ENCODE measurements at places on chromosomes 5 and 9. TPM values are rescaled to one million over a fixed set of nuclear protein-coding genes. Genes with fewer than 3 reads are reported as not detected.

Gene TRIM7
- total RNA-seq, result 41.8 TPM

Gene MYO10
- total RNA-seq, result 78.7 TPM

Gene RETREG1
- 2.3 TPM for total RNA-seq

Gene IFNK
- total RNA-seq, result not detected

Gene CCL19
- total RNA-seq, result not detected

Gene ABCA1
- 5.0 TPM for total RNA-seq

Gene TTF1
- total RNA-seq, result 15.1 TPM

Gene CARTPT
- total RNA-seq, result not detected

Gene BNC2
- 5.1 TPM for total RNA-seq

Gene OMD
- total RNA-seq, result not detected

Gene PCDHGC4
- total RNA-seq, result not detected

Gene C1QTNF2
- total RNA-seq, result 0.14 TPM

Gene MTREX
- 34.1 TPM for total RNA-seq

Gene EDIL3
- 0.15 TPM for total RNA-seq

Gene PHF19
- 128 TPM for total RNA-seq
